ENCODE measurements at places on chromosomes 3 and 15. TPM values are rescaled to one million over a fixed set of nuclear protein-coding genes. Genes with fewer than 3 reads are reported as not detected.

GRCh38 chr15:66779331-66780009 is 77.4 kb downstream of the SMAD6 start:
- no peak for DNase-seq

IL17RE gene
- under 0.01 TPM for total RNA-seq

SLC28A1 gene
- total RNA-seq = not detected

DZIP1L gene
- 4.5 TPM for total RNA-seq

MOBP gene
- 0.41 TPM for total RNA-seq

- no peak for DNase-seq
Observed at GRCh38 chr3:143222505-143222904, 102.9 kb downstream of the CHST2 start.
